ENCODE measurements at places on chromosomes 12 and 14.

- no peak for DNase-seq
These were observed 477.1 kb downstream of the SLC16A7 start for GRCh38 chr12:60072911-60073310.

GRCh38 chr12:11826574-11826973, 177.1 kb downstream of the ETV6 start:
- DNase-seq = no peak

DNA sequence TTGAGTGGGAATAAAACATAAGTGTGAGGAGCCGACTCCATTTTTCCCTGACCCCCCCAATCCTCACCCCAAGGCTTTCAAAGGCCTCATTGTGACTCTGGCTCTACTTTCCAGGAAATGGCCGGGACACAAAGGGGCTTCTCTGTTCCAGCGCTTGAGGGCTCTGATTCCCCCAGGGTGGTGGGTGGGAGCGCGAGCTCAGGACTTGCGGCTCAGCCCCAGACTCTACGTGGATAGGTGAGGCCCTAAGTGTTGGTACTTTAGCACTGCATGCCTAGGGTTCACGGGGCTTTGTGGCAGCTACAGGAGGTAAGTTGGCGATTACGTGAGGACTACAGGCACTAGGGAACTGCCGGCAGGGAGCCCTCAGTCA, 553 bp downstream of the CNPY2 start:
- DNase-seq = no peak

GRCh38 chr14:21978999-21979314, 305.3 kb upstream of the OR4E1 start:
- DNase-seq = no peak

DNA sequence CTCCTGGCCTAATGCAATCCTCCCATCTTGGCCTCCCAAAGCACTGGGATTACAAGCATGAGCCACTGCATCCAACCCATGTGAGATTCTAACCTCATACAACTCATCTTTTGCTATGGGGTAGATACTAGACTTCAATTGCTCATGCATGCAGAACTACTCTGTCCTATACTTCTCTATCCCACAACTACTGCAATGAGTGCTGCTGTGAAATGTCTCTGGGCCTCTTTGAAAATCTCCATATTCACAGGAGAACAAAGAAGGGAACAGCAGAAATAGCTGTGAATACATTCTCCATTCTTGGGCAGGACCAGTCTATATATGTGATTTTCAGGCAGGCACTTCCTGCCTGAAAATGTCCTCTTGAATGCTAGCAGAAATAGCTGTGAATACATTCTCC, 220.7 kb upstream of the GRIP1 start:
- DNase-seq = no peak

GRCh38 chr12:31588976-31589375, 2.0 kb downstream of the DENND5B start:
- no peak for DNase-seq

GRCh38 chr12:3913278-3913677, 40.1 kb upstream of the PARP11 start:
- no peak for DNase-seq

- no peak for DNase-seq
These were observed 29.5 kb upstream of the SYCP3 start for GRCh38 chr12:101768781-101769180.

GRCh38 chr12:9660046-9660445, 9.5 kb upstream of the CLEC2D start:
- no peak for DNase-seq

DNA sequence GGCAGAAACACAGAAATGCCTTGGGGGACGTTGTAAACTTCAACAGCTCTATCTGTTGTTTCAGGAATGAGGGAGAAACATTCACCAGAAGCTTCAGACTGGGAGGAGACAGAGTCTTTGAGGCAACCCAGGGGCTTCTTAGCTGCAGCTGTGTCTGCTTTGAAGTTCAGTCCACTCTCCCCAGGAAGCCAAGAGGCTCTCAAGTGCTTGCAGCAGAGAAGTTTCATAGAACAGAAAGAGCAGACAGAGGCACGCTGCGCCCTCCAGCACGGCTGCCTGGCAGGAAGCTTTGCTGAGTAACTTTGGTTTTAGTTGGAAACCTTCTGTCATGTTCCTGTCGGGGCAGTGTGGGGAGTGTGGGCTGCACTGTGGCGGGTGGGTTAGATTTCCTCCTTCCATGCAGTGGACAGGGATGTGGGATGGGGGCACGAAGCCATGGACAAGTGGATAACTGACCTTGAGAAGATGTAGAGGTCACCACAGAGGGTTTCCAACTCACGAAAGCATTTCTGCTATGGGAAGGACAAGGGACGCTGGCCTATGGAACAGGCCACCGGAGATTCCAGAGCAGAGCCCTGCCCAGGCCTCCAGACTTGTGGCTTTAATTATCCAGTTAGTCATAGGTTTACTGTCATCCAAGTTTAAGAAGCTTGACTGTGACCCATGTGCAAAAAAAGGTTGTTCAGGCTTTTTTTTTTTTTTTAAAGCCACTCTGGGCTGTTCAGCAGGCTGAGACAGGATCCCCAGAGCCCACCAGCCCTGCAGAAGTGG, 107.7 kb downstream of the ARF6 start:
- DNase-seq = peak; percentile 61
